ENCODE measurements at places on chromosomes 7 and 10.

GRCh38 chr10:58444321-58444720 is 59.1 kb downstream of the TFAM start:
- DNase-seq: no peak

DNA sequence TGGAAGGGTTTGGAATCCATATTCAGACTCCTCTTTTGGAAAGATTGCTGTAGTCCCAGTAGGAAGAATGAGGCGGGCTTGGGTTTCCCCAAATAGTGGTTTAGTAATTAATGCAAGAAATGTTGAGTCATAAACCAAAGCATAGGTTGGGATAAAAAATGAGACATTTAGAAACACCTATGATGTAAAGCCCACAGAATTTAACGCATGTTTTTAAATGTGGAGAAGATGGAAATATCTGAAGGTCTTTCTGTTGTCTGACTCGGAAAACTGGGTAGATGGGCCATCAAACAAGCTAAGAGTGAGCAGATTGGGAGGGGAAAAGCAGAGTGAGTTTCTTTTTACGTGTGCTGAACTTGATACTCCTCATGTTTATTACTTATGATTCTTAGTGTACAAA is 62.2 kb downstream of the LANCL2 start:
- DNase-seq: no peak

GRCh38 chr10:127997937-127998336 is 91.0 kb downstream of the PTPRE start:
- no peak for DNase-seq

- DNase-seq: no peak
These were observed 62.2 kb downstream of the REEP3 start for GRCh38 chr10:63583397-63583796.

GRCh38 chr10:6108631-6109443 is 20.0 kb downstream of the RBM17 start:
- DNase-seq: peak; percentile 69

- no peak for DNase-seq
These were observed at the start of gene MAGI2 for GRCh38 chr7:79453558-79454360. TSS of gene MAGI2 (minus strand) at chr7:79453667. CDS start at chr7:79453320, 347 bp downstream.

GRCh38 chr10:111089293-111089692 is 12.5 kb downstream of the ADRA2A start:
- DNase-seq: no peak

DNA sequence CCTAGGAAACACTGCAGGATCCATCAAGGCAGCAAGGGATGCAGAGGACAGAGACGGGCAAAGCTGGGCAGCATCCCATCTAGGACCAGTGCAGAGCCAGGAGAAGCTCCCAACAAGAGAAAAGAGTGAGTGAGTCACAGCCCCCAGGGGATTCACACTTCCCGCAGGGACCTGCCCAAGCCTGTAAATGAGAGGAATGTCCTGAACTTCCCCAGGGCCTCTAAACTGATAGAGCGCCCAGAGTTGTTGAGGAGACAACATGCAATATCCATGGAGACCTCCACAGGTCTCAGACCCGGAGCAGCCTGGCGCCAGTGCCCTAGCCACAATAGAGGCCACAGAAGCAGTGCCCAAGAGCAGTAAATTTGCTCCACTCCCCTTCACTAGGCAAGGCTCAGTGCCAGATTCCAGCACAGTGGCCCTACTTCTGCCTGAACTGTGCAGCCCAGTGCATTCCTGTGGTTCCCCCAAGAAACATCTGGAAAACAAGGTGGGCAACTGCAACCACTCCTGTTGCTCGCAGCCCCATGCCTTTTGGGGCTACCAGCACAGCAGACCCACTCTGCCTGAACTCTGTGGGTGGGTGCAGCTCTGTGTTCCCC is 567.5 kb downstream of the POM121L12 start:
- no peak for DNase-seq

DNA sequence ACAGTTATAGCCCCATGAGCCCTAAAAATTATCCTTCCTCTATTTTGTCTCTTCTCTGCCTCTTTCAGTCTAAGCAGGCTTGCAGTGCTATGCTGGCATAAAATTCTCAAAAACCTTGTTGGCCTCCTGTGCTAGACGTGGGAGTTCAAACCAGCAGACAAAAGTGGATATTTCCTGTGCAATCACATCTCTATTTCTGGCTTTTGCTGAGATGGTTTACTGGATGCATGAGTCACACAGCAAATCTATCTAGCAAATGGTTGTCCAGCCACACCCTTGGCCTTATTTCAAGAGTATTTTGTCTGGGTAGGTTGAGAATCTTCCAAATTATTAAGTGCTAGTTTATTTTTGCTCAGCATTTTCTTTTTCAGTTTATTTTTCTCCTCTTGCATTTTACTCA is 370.8 kb downstream of the CDC14C start:
- DNase-seq: peak; percentile 2

- DNase-seq: no peak
These were observed 635.8 kb downstream of the PARD3 start for GRCh38 chr10:34179280-34179679.
